ENCODE measurements at places on chromosomes 4 and X.

GRCh38 chr4:76641758-76642157 lies 206.7 kb downstream of the SHROOM3 start:
- no peak for DNase-seq

DNA sequence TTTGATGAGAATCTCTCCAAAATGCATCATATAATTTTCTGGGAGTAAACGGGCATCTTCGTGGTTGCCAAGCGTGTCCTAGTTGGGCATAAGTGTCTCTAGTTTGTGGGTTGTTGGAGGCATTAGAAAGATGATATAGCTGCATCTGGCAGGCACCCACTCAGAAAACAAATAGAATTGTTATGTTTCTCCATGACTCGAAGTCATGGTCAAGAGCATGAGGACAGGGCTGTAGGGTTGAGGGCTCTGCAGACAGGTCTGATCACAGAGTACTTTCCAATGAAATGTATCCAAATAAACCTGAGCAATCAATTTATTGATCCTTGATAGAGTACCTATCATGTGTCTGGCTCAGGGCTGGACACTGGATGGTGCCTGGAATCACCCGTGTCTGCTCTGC lies 82.7 kb downstream of the SORCS2 start:
- DNase-seq, result no peak

DNA sequence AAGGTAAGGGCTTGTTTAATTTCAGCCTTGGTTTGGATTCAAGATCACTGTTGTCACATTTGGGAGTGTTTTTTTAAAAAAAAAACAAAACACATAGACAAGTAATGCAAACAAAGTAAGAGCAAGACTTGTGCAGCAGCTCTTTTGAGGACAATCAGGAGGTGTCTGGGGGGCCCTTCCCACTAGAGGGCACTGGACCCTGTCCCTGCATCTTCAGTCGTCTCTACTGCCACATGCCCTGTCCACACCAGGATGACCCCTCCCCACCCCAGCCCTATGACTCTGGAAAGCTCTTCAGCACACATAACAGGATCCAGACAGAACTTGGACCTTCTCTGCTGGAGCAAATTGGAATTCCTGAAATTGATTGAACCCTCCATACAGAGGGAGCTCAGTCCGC lies 71.0 kb downstream of the USP46 start:
- DNase-seq, result no peak

DNA sequence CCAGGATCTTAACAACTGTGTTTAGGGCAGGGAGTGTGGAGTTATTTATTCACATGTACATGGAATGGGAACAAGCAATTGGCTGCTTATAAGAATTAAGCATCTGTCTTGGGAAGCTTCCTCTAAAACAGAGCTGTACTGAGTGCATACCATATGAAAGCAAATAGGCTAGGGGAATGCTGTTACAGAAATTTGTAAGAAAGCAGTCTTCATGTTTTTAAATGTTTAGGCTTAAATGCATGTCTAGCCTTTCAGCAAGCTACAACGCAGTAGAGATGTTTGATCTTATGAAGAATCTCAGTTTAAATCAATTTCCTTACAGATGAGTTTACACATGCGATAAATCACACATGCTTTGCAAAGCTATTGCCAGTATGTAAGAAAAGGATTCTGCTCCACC lies 123.1 kb upstream of the MID1 start:
- no peak for DNase-seq

- DNase-seq, result no peak
Measured at GRCh38 chrX:44039556-44039955, 66.4 kb upstream of the NDP start.

- no peak for DNase-seq
Measured at GRCh38 chrX:14125462-14125861, 95.8 kb upstream of the GEMIN8 start.

- no peak for DNase-seq
Measured at GRCh38 chr4:80963051-80963450, 67.5 kb upstream of the BMP3 start.

GRCh38 chr4:18247189-18247588 lies 225.6 kb upstream of the LCORL start:
- no peak for DNase-seq

DNA sequence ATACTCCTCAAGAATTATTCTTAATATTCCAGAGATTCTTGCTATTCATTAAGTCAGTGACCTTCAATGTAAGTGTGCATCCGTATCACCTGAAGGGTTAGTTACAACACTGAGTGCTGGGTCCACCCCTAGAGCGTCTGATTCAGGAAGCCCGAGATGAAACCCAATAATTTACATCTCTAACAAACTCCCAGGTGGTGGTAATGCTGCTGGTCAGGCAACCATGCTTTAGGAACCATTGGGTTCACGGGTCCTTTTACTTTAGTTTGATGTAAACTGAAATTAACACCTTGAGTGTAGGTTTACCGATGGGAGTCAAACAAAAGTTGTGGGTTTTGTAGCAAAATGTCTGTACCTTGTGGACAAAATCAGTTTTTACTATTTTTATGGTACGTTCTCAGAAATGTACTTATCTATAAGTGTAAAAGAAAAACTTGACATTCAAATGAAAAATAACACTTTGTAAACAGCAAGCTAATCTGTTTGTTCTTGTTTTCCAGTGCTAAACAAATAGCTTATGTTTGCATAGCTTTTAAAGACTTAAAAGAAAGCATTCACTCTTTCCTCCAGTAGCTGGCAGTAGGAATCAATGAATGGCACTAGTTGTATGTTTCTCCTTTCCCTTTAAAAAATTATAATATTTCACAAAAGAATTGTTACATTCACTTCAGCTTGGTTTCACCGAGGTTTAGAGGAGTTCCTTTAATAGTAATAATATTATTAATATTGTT lies 32.7 kb downstream of the ACE2 start:
- no peak for DNase-seq

- DNase-seq, result no peak
Measured at GRCh38 chrX:20347481-20347880, 80.8 kb upstream of the RPS6KA3 start.
